NCI-H1417 (cell line): ENCODE measurements at places on chromosomes 6 and 20.

GRCh38 chr6:96330884-96331283 lies 190.7 kb upstream of the UFL1 start:
- DNase-seq, result no peak

- DNase-seq, result no peak
Measured at GRCh38 chr6:157488716-157489118, 107.7 kb downstream of the ZDHHC14 start.

DNA sequence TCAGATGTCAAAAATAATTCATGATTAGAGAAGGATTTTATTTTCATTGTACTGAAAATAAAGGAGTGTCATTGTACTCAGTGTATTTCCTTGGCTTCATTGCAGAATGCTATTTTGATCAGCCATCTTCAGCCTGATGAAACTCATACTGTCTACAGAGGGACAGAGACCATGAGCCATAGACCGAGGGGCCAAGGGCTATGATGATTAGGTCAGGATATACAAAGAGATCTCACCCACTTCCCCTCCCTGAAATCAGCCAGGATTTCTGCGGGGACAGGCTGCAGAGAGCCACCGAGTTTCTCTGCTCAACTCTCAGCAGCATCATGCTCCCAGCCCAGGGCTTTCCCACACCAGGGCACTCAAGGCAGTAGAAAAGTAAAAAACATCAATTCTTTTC lies 47.0 kb downstream of the ALDH8A1 start:
- no peak for DNase-seq

GRCh38 chr6:113347436-113347835 lies 509.7 kb upstream of the MARCKS start:
- DNase-seq, result no peak

- no peak for DNase-seq
Measured at GRCh38 chr6:140490081-140490480, 1115.6 kb upstream of the CITED2 start.

DNA sequence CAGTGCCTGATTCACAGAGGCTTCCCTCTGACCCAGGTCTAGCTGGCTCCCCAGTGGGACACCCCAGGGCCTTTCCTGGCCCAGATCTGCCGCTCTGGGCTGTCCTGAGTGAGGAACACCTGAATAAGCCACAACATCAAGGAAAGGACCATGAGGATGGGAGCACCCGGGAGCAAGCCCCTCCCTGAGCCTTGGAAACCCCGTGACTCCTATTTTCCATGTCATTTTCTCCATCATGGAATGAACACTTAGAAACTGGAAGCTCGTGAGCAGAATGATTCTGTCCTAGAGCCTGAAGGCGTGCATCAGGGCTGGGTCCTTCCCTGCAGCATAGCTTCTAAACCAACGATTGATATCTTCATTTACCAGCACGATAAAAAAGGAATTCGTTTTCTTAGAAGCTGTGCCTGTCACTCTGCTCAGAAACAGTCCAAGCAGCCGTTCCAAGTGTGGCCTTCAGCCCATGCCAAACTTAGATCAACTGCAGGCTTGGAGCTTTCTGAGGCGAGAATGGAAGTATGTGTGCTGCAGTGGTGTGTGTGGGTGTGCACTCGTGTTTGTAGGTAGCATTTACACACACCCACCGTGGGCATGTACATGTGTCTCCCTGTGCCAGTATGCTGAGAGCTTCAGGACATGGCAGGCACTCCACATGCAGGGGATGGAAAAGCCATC lies 83.2 kb upstream of the FOXC1 start:
- no peak for DNase-seq
